KBM-7 (cell line): ENCODE measurements at places on chromosomes 6 and 20.

- no peak for DNase-seq
Measured at GRCh38 chr6:147983581-147984366, 358.9 kb upstream of the SASH1 start.

- no peak for DNase-seq
Measured at GRCh38 chr6:42338744-42339222, 112.9 kb downstream of the TRERF1 start.

DNA sequence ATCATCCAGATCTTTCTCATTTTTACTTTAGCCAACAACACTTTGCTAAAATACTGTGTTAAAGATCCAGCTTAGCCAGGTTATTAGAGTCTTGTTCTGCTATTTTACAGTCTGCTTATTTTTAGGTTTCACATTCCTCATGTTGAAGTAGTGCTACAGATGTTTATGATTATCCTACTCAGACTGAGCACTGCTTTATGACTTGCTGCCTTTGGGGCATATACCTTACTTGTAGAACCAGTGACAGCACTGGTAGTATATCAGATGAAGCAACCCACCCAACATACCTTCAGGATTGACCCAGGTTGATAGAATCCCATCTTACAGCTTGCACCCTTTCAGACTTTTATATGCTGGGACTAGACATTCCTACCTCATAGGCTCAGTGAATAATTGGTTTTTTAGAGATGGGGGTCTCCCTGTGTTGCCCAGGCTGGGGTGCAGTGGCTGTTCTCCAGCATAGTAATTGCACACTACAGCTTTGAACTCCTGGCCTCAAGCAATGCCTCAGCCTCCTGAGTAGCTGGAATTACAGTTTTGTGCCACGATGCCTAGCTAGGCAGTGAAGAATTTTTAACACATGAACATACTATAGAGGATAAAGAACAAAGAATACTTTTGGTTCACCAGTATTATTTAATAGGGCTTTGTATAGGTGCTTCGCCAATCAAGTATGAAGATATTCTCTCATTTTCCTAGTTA is 63.8 kb upstream of the DYNLRB1 start:
- no peak for DNase-seq

GRCh38 chr20:15889061-15889460 is 684.2 kb downstream of the KIF16B start:
- no peak for DNase-seq

- DNase-seq, result peak; percentile 65
Measured at GRCh38 chr20:49245921-49246740, 26.9 kb downstream of the DDX27 start.

DNA sequence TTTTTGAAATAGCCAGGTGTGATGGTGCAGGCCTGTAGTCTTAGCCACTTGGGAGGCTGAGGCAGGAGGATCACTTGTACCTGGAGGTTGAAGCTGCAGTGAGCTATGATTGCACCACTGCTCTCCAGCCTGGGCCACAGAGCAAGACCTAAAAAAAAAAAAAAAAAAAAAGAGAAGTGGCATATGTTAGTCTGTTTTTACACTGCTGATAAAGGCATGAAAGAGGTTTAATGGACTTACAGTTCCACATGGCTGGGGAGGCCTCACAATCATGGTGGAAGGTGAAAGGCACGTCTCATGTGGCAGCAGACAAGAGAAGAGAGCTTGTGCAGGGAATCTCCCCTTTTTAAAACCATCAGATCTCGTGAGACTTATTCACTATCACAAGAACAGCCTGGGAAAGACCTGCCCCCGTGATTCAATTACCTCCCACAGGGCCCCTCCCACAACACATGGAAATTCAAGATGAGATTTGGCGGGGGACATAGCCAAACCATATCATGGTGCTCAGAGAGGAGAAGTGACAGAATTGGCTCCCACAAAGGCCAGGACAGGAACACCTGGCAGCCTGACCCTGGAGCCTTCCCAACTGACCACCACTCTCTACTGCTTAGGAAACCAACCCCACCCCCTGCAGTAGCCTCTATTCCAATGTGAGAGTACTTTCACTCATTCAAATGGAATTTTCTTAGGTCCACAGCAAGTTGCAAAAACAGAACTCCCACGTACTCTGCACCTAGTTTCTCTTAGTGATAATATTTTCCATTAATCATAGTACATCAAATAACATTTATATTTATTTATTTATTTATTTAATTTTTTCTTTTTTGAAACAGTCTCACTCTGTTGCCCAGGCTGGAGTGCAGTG is 29.8 kb downstream of the ARHGAP40 start:
- peak; percentile 26 for DNase-seq
